Activated T-cell treated with anti-CD3 and anti-CD28 coated beads for 4 hours (primary cell): ENCODE measurements at places on chromosomes 3 and 15.

DNA sequence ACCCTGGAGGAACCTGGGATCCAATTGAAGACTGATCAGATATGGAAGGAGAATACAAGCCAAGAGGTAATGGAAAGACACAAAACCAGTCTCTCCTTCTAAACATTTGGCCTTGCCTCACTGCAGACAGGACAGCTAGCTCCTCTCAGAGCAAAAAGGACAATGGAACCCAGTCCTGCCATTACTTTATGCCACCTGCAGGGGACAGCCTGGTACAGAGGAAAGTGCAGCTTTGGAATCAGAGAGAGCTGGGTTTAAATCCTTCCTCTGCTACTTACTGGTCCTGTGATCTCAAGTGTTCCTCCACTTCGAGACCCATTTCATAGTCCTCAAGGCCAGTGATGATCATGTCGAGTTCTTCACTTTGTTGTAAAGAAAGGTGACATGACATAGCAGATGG lies 159.4 kb upstream of the SMAD3 start:
- DNase-seq: no peak

DNA sequence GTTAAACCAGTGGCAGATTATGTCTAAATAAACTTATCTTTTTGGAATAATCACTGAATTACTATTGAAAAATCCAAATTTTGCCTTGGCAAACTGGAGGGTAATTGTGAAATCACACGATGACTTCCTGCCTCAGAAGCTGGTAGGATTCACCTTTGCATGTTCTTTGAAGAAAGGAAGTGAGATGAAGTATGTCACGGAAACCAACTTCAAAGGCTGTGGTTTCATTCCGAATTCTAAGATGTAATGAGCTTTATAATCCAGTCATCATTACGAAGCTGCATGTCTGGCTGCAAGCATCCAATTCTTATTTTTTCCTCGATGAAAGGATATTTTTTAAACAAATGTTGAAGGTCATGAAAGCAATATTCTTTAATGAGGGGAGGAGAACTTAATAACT lies 15.0 kb upstream of the ZBED2 start:
- DNase-seq: peak; percentile 46

- no peak for DNase-seq
Observed at GRCh38 chr3:104943974-104944373, 422.7 kb upstream of the ALCAM start.

GRCh38 chr15:53716909-53717876 lies 42.3 kb downstream of the WDR72 start:
- DNase-seq: no peak

DNA sequence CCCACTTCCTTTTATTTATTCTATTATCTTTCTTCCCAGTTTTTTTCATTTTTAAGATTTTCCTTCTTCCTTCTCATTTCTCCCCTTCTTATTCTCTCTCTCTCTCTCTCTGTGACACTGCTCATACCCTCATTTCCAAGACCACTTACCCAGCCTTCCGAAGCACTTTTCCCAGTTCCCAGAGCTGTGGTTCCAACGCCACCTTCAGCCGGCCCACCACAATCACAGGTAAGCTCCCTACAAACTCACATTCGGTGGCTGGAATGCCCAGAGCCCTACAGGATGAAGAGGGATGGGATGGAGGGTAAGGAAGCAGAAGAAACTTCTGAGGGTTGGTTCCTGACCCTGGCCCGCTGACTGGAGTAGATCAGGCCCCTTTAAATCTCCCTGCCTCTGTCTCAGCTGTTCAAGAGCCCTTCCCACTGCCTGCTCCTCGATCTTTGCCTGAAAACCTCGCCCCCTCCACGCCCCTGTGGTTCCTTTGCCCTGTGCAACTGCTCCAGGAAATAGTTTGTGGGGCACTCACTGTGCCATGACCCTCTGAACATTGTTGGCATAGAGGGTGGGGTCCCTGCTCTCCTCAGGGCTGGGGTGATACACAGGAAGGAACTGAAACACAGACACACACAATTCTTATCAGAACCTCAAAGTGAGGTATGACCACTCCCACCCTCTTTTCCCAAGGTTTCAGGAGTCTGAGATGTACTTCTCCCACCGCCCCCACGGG lies 4.8 kb downstream of the LPCAT4 start:
- no peak for DNase-seq

GRCh38 chr15:37995461-37996347 lies 61.3 kb downstream of the TMCO5A start:
- no peak for DNase-seq

DNA sequence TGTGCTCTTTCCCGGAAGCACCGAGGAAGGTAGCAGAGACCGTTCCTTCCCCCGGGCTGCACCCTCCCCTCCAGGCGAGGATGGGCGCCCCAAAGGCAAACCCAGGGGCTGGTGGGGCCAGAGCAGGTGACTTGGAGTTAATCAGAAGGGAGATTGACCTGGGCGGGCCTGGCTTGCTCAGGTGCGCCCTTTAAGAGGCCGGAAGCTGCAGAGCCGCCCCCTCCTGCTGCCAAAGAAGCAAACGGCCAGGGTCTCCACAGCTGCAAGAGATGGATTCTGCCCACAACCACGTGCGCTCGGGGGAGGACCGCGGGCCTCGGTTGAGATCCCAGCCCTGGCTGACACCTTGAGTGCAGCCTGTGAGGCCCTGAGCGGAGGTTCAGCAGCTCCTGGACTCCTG lies 218.2 kb upstream of the NAALADL2 start:
- DNase-seq: no peak

DNA sequence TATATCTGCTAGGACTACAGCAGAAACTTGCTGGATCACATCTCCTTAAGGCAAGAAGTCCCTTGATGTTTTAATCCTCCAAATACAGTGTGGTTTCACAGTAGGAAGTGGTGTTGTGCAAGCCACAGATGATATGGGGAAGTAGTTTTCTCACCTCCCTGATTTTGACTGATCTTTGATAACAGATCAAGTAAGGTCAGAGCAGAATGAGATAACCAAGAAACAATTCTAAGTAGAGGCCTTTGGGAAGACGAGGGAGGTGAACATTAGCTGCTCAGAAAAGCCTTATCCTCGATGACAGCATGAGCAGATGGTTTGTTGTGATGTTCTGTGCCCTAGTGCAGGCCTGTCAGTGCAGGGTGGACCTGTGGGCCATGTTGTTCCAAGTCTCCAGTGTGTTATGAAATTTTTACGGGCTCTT lies 61.3 kb downstream of the RIOX2 start:
- DNase-seq: no peak

DNA sequence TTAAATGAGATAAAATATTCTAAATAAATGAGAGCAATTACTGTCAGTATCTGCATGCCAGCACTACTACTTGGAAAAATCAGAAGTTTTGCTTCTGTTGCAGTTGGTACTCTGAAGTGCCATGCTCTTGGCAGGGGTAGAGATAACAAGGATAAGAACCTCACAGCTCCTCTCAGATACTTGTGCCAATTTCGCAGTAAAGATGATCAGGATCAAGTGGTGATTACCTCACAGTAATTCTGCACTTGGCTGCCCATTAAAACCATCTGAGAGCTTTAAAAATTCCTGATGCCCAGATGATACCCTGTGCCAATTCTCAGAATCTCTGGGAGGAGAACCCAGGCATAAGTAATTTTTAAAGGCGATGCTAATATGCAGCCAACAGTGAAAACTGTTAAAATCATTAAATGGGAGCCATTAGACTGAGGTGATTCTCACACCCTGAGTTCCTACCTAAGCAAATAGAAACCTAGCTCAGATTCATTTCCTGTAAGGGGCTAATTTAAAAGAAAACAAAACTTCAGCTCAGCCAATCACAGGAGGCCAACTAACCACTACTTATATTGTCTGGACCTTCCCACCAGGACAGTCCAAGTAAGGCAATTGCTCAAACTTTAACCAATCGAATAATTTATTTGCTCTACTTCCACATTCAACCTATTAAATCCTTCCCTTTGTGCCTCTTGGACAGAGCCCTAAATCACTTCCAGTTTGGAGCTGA lies 171.2 kb downstream of the KCNMB2 start:
- no peak for DNase-seq

DNA sequence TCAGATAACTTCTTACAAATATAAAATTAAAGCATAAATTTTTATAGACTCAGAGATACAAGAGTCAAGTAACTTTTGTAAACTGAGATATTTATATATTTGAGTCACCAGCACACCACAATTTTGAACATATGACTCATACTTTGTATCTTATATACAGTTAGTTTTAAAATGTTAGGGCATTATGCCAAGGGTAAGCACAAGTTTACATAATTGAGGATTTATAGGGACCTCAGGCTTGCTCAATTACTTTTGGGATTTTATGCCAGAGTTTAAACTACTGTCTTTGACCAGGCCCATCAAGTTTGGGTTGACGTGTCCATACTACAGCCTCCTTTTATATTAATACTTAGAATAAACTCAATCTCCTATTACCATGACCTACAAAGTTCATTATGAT lies 7.4 kb upstream of the FGF7 start:
- no peak for DNase-seq

GRCh38 chr3:127072971-127073783 lies 90.3 kb downstream of the PLXNA1 start:
- no peak for DNase-seq

- no peak for DNase-seq
Observed at GRCh38 chr15:40016224-40016865, 22.6 kb downstream of the SRP14 start.

- no peak for DNase-seq
Observed at GRCh38 chr3:148681080-148681479, 16.6 kb upstream of the AGTR1 start.

- DNase-seq: no peak
Observed at GRCh38 chr3:20700714-20701113, 514.7 kb upstream of the SGO1 start.

DNA sequence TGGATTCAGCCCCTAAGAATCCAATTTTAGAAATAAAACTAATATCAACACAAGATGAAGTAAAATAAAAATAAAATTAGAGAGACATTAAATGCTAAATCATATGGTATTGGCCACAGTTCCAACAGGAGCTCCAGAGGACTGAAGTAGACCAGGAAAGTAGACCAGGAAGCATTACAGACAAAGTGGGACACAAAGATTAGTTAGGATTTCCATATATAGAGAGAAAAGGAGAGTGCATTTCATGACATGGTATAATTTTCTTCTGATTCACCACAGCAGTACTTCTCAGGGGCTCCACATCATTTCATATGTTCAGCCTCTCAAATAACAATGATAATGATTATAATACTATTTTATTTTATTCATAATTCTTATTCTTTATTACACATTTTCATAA lies 18.3 kb downstream of the FGF7 start:
- no peak for DNase-seq

DNA sequence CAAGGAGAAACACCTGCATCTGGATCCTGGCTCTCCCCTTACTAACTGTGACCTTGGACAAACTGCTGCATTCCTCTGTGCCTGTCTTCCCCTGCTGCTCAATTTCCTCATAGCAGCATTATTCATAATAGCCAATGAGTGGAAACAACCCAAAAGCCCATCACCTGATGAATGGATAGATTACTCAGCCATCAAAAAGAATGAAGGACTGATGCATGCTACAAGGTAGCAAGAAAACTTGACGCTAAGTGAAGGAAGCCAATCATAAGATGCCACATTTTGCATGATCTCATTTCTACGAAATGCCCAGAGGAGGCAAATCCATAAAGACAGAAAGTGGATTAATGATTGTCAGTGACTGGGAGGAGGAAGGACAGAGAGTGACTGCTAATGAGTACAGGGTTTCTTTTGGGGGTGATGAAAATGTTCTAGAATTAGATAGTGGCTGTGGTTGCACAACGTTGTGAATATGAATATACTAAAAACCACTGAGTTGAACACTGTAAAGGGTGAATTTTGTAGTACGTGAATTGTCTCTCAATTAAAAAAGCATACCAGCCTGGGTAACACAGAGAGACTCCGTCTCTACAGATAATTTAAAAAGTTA lies 11.2 kb downstream of the IGDCC4 start:
- no peak for DNase-seq

DNA sequence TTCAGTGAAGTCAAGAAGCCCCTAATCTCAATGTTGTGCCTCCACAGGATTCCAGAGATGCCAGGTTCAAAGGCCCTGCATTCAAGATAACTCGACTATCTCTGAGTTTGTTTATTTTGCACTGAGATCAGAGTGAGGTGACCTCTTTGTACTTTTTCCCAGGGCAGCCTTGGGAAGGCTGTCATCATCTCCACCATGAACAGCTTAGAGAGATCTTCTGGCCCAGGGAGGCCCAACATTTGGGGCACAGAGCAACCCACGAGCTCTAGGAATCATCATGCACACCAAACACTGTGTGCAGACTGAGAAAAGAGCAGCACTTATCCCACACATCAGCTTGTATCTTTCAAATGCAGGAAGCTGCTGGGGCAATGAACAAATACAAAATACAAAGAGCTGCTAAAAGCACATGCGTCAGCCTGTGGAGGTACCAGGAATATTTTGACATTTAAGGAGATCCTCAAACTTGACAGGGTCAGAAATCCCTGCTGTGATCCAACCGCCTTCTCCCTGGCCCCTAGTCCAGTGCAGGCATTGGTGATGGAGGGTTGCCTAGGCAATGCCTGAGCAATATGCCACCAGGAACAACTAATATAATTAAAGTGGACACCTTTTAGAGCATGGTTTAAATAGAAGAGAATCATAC lies 33.6 kb downstream of the TRIM42 start:
- DNase-seq: no peak

DNA sequence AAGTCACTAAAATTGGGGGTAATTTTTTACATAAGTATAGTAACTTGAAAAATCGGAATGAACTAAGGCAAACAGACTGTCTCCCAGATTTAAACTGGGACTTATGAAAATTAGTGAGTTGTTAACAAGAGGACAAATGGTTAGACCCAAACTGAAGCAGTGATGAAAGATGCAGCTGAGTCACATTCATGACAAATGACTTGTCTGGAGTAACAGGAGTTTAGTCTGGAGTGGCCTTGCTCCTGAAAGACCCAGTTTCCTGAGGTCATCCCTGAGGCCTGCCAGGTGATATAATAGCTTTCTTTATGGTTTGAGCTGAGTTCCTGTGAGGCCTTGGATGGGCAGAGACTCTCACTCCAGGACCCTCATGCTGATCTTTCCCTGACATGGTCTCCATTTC lies 9.6 kb upstream of the CTDSPL start:
- DNase-seq: no peak

- DNase-seq: no peak
Observed at GRCh38 chr3:138271189-138271794, 58.4 kb downstream of the NME9 start.

DNA sequence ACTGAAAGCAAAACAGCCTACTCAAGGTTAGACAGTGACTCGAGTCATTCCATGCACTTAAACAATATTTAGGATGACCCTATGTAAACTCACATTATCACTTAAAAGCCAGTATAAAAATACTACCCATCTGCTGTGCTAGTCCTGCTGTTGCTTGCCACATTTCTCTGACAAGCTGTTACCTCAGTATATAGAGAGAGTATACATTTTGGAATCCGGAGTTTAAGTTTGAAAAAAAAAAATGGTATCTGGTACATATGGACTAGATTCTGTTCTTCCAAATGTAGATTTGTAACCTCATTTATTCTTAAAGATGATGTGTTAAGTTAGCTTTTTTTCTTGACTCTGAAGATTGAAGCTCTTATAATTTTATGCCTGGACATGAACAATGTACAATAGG lies 503.8 kb upstream of the TPRG1 start:
- DNase-seq: no peak

DNA sequence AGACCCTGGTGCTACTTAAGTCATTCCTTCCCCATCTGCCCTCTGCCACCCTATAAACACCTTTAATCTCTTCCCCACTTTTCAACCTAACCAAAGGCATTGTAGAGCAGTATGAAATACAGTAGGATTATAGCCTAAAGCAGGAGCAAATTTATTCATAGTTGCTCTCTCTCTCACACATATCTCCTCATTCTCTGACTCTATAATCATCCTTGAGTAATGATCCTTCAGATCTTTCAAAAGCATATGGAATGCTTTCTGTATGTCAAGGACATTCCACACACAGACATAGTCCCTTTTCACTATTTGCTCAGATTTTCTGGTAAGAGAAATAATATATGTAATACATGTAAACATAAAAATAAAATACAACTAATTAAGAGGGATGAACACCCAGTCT lies 54.1 kb downstream of the TRPC1 start:
- DNase-seq: no peak
